ENCODE measurements at places on chromosomes 2 and 18.
A peak's percentile ranks its signal among the peaks of the same experiment; 100 is the strongest.

GRCh38 chr2:212935752-212936151 lies 215.7 kb downstream of the IKZF2 start:
- DNase-seq, result no peak

DNA sequence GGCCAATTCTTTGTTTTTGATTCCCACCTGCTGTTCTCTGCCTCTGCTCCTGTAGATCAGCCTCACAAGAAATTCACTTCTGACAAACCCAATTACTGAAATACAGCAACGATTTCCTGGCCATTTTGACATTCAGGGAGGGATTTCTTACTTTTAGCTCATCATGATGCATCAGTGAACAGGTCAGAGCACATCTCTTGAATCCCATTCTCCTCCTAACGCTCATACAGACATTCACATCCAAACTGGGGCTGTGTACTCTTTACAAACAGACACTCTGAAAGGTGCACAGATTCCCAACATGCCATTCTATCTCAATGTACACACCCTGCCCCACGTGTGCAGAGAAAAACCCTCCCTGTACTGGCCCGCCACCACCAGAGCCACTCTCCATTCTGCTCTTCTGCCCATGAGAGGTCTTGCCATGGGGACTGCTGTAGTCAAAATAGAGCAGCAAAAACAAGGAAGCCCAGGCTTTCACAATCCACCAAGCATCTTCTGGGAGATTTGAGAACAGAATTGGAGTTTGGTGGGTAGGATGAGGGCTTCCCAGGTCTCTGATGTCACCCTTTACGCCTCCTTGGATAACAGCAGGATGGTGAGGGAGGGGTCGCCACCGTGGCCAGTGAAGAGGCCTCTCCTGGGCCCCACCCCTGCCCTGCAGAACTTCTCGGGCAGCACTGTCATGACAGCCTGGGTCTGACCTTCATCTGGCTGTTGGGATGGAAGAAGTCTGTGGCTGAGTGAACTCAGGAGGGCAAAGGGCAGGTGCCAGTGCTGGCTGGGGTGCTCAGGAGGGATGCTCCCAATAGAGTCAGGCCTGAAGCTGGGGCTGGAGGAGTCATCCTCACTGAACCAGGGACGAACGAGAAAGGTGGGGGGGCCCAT lies 41.9 kb upstream of the ZFP36L2 start:
- DNase-seq, result peak; percentile 32

- DNase-seq, result no peak
These were observed 531.4 kb downstream of the TMEM182 start for GRCh38 chr2:103293067-103293741.

DNA sequence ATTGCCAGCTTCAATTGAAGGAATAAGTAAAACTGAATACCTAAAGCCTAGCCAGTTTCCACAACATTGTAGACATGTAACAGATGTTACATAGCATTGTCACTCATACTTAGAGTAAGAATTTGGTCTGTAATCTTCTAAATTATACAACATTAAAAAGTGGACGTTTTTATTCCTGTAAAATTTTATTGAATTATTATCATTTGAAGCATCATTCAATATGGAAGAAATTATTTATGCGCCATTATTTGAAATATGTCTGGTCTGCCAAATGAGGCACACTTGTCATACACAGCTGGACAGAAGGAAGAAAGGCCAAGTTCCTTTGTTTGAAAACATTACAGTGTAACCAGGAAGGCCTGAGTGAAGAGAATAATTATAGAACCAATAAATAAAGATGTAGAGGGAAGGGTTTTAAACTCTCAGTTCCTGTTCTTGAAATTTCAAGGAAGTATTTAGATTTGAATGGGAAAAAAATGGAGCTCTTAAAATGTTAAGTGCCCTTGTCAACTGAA lies 575.5 kb downstream of the LRRTM4 start:
- DNase-seq, result no peak

- no peak for DNase-seq
These were observed 8.1 kb upstream of the CCL20 start for GRCh38 chr2:227805578-227805977.

Data from AG10803 (cell line).